ENCODE measurements at places on chromosomes 7 and 10.

DNA sequence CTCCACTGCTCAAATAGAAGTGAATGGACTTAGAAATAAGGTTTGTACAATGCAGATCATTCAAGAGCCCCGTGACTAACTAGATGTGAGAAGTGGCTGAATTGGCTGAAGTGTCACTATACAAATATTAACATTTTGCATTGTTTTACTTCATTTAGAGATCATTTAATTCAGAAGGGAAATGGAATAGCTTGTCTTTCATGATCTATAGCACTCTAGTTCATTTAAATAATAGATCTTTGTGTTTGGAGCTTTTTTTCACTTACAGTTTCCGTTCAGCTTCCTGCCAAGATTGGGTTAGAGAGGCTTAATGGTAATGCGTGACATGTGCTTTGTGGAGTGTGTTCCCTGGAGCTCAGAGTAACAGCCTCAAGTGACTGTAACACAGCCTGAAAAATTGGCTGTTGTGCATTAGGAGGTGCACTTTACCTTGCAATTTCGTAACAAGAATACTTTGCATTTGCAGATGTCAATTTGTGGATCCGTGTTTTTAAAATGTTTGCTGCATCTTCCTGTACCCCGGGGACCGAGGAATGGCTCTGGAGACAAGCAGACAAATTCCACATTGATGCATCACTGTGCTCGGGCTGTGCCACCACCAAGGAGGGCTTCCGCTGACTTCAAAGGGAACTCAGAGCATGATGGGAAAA lies 170.3 kb downstream of the NRP1 start:
- no peak for DNase-seq
- peaks cover 12% of the 10 kb centered on the region for H3K27me3 ChIP-seq
- no peaks in the 10 kb centered on the region for H3K4me1 ChIP-seq
- no peak overlapping the region for H3K4me3 ChIP-seq
- no peaks in the 10 kb centered on the region for H3K36me3 ChIP-seq

GRCh38 chr10:5196702-5197113 lies at the start of gene AKR1C4:
Gene AKR1C4 (plus strand): TSS chr10:5196837. CDS start chr10:5196868, 31 bp downstream.
- no peaks in the 10 kb centered on the region for H3K4me1 ChIP-seq
- H3K27ac ChIP-seq = no peak within 1 kb of the TSS
- no peaks in the 10 kb centered on the region for H3K36me3 ChIP-seq
- no peak for DNase-seq
- peaks cover 2% of the 10 kb centered on the region for H3K27me3 ChIP-seq

GRCh38 chr10:21904930-21905329 lies 98.6 kb downstream of the DNAJC1 start:
- H3K4me1 ChIP-seq = no peaks in the 10 kb centered on the region
- H3K36me3 ChIP-seq = peaks cover 18% of the 10 kb centered on the region
- no peak overlapping the region for H3K4me3 ChIP-seq
- no peak for DNase-seq

DNA sequence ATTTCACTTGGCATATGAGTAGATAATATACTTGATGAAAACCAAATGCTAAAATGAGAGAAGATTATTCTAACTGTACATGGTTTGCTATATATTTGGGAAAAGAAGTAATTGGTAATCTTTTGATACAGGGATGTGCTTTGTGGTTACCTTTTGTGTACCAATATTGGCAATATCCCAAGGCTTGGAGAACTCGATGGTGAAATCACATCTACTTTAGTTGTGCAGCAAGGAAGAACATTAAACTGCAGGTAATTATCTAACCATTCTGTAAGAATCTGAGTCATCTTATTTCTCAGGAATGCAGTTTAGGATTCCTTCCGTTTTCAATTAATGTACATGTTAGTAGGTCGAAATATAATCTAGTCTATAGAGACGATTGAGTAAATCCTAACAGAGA lies 64.1 kb downstream of the SRI start:
- no peak overlapping the region for H3K27ac ChIP-seq
- H3K4me1 ChIP-seq = no peaks in the 10 kb centered on the region
- H3K27me3 ChIP-seq = no peaks in the 10 kb centered on the region
- no peak for DNase-seq
- H3K36me3 ChIP-seq = no peaks in the 10 kb centered on the region

DNA sequence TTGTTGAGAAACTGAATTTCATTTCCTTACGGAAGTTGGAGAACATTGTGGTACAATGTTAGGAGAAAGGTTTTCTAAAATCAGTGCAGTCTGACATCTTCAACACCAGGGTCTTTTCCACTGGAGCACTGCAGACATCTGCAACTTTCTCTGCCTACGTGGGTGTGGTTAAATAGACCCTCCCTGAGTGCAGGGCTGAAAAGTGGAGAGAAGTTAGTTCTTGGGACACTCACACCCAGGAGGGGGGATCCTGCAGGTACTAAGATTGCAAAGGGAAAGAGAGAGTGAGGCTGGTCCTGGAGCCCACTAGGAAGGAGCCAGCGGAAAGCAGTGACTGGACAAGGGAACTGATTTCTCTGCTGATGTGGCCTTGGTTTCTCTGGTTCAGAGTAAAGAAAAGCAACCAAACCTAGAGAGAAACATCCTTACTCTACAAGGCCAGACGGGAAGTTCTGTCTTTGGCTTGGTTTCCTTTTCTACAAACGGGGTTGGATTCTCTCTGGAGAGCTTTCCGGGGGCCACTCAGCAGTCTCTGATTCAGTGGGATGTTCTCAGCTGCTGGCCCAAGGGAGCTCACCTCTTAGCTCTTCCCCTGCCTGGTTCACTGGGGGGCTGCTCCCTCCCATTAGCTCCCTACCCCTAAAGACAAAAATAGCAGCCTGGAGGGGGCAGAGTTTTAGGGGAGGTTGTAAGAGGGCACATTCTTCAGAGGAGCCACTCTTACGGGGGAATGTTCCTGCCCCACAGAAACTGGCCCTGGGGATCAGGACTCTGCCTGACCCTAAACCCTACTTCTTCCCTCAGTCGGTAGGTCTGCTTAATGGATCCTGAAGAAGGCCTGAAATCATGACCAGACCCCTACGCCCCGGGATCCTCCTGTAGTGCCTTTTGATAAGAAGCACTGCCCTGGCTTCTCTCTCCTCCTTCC lies 2.7 kb downstream of the UPP1 start:
- no peaks in the 10 kb centered on the region for H3K27me3 ChIP-seq
- H3K27ac ChIP-seq = peak overlapping the region; percentile 61
- peaks cover 65% of the 10 kb centered on the region for H3K36me3 ChIP-seq
- no peak for DNase-seq
- H3K4me3 ChIP-seq = peak overlapping the region; percentile 86

GRCh38 chr7:157932498-157933218 lies 595.9 kb downstream of the DNAJB6 start:
- H3K27ac ChIP-seq = peak overlapping the region; percentile 42
- H3K27me3 ChIP-seq = no peaks in the 10 kb centered on the region
- DNase-seq = peak; percentile 23
- peaks cover 6% of the 10 kb centered on the region for H3K4me1 ChIP-seq
- peaks cover 12% of the 10 kb centered on the region for H3K36me3 ChIP-seq

- H3K27me3 ChIP-seq = peaks cover 3% of the 10 kb centered on the region
- no peaks in the 10 kb centered on the region for H3K36me3 ChIP-seq
- H3K27ac ChIP-seq = no peak overlapping the region
- no peak overlapping the region for H3K4me3 ChIP-seq
- H3K4me1 ChIP-seq = peaks cover 5% of the 10 kb centered on the region
These were observed 46.3 kb upstream of the ELMO1 start for GRCh38 chr7:37494926-37495325.

DNA sequence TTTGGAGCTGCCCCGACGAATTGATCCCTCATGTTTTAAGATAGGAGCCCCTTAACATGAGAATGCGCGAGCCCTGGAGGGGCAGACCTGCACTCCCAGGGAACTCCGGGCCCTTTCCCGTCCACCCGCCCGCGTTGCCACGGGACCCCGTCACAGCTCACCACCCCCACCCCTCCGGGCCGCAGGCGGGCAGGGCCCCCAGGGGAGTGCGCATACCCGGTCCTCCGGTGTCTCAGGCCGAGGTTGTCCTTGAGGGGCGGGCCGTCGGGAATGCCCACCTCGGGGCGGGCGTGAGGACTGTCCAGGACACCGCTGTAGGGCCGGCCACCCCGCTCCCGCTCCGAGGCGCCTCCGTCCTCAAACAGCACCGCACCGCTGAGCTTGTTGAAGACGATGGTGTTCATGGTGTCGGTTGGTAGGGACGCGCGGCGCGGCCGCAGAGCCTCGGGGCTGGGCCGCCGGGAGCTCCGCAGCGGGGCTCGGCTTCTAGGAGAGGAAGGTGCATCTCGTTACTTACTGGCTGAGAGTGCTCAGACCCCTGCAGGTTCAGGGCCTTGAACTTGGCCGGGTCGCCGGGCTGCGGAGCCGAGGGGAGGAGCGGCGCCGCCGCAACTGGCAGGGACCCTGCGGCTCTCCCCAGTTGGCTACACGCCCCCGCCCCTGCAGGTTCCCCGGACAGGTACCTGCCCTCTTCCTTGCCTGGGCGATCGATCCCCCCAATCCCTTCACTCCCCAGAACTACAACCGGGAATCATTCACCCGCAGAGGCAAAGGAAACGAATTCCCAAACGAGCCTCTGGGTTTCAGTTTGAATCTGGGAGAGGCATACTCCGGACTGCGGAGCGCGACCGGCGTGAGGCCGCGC lies 2.4 kb downstream of the MKX start:
- H3K27me3 ChIP-seq = peaks cover 58% of the 10 kb centered on the region
- peak overlapping the region; percentile 59 for H3K4me3 ChIP-seq
- H3K27ac ChIP-seq = peak overlapping the region; percentile 46
- peaks cover 43% of the 10 kb centered on the region for H3K4me1 ChIP-seq
- H3K36me3 ChIP-seq = peaks cover 2% of the 10 kb centered on the region

GRCh38 chr7:66920769-66921395 lies at the start of gene TMEM248:
Gene TMEM248 (plus strand): TSS chr7:66921225. CDS start chr7:66941866, 20,641 bp downstream.
- peak within 1 kb of the TSS; percentile 96 for H3K4me3 ChIP-seq
- no peaks in the 10 kb centered on the region for H3K27me3 ChIP-seq
- peak within 1 kb of the TSS; percentile 97 for H3K27ac ChIP-seq
- peaks cover 31% of the 10 kb centered on the region for H3K4me1 ChIP-seq
- peak; percentile 93 for DNase-seq

- no peaks in the 10 kb centered on the region for H3K4me1 ChIP-seq
- no peaks in the 10 kb centered on the region for H3K36me3 ChIP-seq
- DNase-seq = no peak
- H3K4me3 ChIP-seq = no peak overlapping the region
- no peak overlapping the region for H3K27ac ChIP-seq
These were observed 196.3 kb upstream of the GHITM start for GRCh38 chr10:83943049-83943448.

DNA sequence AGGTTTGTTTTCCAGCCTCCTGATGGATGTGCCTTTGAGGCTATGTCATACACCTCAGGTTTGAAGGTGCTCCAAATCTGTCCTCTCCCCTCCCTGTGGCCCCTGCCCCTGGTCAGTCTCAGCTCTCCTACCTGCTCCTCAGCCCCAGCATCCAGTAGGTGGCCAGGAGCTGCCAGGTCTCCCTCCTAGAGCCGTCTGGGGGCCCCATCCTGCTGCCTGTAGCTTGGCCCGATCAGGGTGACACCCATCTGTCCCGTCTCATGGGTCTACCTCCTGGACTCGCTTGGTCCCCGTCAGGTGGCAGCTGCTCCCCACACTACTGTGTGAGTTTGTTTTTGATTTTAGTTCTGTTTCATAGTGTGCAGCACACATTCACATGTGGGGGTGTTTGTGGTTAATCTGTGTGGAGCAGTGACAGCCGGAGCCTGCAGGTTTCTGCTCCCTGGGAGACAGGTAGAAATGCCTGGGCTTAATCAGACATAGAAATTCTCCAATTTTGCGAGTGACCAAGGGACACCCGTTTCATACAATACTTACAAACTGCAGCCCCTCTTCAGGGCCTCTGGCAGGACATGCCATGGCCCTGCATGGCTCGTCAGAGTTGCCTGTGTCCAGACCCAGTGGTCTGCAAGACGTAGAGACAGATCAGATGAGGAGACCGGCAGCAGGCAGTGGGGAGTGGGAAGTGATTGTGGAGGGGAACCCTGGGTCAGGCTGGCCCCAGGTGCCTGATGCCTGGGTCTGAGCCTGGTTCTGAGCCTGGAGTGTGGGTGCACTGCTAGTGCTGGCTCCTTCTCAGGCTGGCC lies 17.1 kb downstream of the ADCY1 start:
- no peaks in the 10 kb centered on the region for H3K27me3 ChIP-seq
- H3K4me3 ChIP-seq = no peak overlapping the region
- no peaks in the 10 kb centered on the region for H3K36me3 ChIP-seq
- no peak for DNase-seq
- H3K4me1 ChIP-seq = no peaks in the 10 kb centered on the region

DNA sequence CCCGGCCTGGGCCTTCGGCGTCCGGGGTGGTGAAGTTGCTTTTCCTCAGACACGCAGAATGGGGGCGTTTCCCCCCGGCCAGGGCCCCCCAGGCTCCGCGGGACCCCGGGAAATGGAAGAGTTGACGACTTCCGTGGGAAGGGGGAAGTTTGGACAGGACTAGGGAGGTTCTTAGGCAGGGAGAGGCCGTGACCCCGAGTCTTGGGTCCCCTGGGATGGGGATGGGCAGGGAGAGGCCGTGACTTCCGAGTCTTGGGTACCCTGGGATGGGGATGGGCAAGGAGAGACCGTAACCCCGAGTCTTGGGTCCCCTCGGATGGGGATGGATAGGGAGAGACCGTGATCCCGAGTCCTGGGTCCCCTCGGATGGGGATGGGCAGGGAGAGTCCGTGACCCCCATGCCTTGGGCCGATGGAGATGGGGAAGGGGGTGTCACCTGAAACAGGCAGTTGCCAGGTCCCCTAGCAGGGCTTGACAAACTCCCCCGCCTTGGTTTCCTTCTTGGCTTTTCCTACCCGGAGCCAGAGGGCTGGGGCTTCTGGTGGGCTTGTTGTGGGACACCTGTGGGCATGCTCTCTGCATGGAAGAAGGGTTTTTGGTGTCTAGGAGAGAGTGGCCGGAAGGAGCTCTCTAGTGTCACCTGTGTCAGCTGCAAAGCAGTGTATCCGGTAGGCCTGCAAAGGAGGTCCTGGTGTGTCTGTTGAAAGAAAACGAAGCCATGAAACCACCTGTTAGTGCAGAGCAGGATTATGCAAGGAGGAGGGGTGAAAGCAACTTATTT lies 1.1 kb downstream of the TRRAP start:
- peak; percentile 86 for DNase-seq
- H3K27ac ChIP-seq = peak overlapping the region; percentile 95
- peaks cover 30% of the 10 kb centered on the region for H3K36me3 ChIP-seq
- H3K4me1 ChIP-seq = peaks cover 17% of the 10 kb centered on the region

GRCh38 chr7:1948301-1948796 lies 278.3 kb downstream of the ELFN1 start:
- no peak overlapping the region for H3K27ac ChIP-seq
- no peak overlapping the region for H3K4me3 ChIP-seq
- H3K36me3 ChIP-seq = peaks cover 5% of the 10 kb centered on the region
- DNase-seq = no peak

- H3K27me3 ChIP-seq = no peaks in the 10 kb centered on the region
- H3K36me3 ChIP-seq = no peaks in the 10 kb centered on the region
- no peak overlapping the region for H3K4me3 ChIP-seq
- no peaks in the 10 kb centered on the region for H3K4me1 ChIP-seq
- no peak for DNase-seq
These were observed 224.3 kb upstream of the IGFBP3 start for GRCh38 chr7:46145412-46145811.

- H3K27ac ChIP-seq = no peak overlapping the region
- no peak overlapping the region for H3K4me3 ChIP-seq
- H3K4me1 ChIP-seq = peaks cover 28% of the 10 kb centered on the region
- H3K36me3 ChIP-seq = no peaks in the 10 kb centered on the region
- no peaks in the 10 kb centered on the region for H3K27me3 ChIP-seq
- DNase-seq = no peak
These were observed 146.6 kb downstream of the CHN2 start for GRCh38 chr7:29341156-29341555.
